ENCODE measurements at places on chromosomes 4 and X. TPM values are rescaled to one million over a fixed set of nuclear protein-coding genes. Genes with fewer than 3 reads are reported as not detected.

DNA sequence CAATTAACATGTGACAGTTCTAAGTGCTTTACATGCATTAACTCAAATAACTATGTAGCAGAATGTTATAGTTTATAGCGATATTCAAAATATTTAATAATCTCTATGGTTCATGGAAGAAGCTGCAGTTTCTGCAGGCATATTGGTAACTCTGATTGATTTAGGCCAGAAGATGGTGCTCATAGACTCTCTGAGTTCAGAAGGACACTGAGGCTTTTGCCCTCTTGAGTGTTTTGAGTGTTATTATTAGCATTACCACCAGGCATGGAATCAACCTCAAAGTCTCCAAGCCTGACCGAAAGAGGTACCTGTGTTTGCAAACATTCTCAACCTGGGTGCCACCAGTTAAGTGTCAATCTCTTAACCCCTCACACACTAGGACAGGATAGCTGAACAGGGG lies 792.3 kb upstream of the PCDH7 start:
- DNase-seq, result no peak

The MAGED4 gene
- total RNA-seq, result 7.1 TPM

- no peak for DNase-seq
Measured at GRCh38 chr4:183424109-183424744, 20.2 kb upstream of the CDKN2AIP start.

- DNase-seq, result no peak
Measured at GRCh38 chrX:123988423-123989111, 27.1 kb downstream of the STAG2 start.

DNA sequence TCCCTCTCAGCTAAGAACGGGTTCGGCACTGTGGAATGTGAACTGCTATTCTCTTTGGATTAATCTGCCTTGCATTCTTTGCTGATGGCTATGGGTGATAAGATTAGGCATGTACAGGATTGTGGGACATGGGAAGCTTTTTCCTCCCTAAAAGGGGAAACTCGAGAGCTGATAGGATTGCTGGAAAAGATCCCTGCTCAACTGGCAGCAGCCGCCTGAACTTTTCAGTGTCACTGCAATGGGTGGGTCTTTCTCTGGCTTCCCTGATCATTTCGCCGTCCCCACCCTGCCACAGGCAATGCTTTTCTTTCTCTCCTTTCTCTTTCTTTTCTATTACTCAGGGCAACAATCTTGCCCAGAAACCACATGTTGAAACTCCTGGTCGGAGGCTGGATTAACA lies 20.5 kb downstream of the PAGE2 start:
- no peak for DNase-seq

The DCAF8L2 gene
- not detected for total RNA-seq

DNA sequence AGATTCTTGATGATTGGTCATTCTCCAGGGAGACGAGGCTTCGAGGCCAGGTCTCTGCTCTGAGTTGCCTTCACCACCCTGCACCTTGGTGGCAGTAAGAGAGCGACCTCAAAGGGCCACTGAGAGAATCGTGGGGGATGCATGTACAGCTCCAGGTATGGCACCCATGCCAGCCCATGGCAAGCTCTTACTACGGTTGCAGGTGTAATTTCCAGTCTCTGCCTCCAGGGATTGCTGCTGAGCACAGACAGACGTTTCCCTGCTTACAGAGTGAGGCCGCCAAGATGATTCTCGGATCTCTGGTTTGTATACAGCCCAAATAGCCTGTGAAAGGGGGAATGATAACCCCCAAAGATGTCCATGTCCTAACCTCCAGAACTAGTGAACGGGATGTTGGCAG lies 16.3 kb upstream of the DRD5 start:
- DNase-seq, result no peak

GRCh38 chrX:15864629-15865028 lies 10.0 kb upstream of the AP1S2 start:
- no peak for DNase-seq

GRCh38 chr4:96247096-96247495 lies 407.2 kb downstream of the PDHA2 start:
- no peak for DNase-seq

- DNase-seq, result no peak
Measured at GRCh38 chrX:43349363-43349762, 306.7 kb upstream of the MAOA start.

- DNase-seq, result no peak
Measured at GRCh38 chr4:135368831-135369230, 1167.2 kb upstream of the PABPC4L start.

DNA sequence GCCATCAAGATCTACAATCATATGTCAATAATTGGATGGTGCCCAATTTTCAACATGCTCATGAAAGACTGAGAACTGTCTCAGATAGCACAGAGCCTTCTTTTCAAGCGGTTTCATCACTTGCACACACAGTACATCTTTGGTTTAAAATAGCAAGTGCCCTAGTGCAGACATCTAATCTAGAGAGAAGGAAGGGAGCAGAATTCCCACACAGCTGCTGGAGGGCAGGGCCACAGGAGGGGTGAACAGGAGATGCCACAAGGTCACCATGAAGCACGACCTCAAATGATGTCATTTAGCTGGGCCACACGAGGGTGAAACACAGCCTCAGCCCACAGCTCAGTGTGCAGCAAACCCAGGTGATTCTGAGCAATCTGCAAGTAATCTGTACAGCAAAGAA lies 24.3 kb downstream of the LEF1 start:
- no peak for DNase-seq

DNA sequence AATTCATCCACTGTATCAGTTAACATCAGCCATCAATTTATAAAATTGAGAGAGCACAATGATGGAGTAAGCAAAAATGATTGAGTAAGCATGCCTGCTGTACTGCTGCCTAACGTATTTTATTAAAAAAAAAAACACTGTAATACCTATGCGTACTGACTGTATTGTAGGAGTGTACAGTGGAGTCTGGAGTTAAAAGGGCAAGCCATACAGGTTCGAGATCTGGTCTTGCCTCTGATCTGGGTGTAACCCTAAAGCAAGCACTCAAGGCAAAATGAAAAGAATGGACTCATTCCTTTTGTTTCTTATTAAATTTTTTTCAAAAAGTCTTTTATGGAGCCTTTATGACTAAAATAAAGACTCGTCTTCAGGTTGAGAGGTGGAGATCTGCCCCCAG lies 894.2 kb upstream of the INTU start:
- no peak for DNase-seq

GRCh38 chr4:89913623-89914022 lies 19.0 kb downstream of the MMRN1 start:
- no peak for DNase-seq

GRCh38 chrX:150680974-150681373 lies 12.2 kb upstream of the MTMR1 start:
- no peak for DNase-seq

DNA sequence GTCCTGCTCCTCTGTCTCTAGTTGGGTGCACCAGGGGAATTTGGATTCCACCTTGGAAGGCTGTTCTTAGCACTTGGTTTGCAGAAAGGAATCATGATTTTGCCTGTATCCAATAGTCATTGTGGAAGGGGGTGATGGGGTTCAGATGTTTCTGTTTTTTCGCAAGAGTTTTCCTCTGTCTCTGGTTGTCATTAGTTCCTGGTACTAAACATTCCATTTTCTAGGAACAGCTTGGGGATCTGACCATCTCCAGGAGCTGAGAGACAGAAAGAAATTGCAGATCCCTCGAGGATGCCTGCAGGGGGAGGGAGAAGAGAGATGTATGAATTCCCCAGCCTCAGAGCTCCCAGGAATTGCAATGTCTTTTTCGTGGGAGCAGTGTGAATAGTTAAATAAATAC lies 70.9 kb downstream of the CYTL1 start:
- no peak for DNase-seq

GRCh38 chr4:93749292-93749761 lies 79.2 kb upstream of the ATOH1 start:
- DNase-seq, result no peak

The MAGIX gene
- 1.0 TPM for total RNA-seq

DNA sequence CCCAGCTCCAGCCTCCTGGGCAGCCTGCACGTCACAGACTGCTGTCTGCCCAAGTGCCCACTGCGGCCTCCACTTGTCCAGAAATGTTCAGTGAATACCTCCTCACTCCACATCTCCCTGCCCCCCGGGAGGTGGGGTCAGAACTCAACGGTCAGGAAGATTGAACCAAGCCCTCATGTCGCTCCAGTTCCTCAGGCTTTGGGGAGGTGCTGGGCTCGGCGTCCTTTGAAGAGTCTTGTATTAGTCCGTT lies 82.4 kb upstream of the LRPAP1 start:
- DNase-seq, result no peak

The BLTP1 gene
- 134 TPM for total RNA-seq

- no peak for DNase-seq
Measured at GRCh38 chr4:472881-473569, 25.9 kb downstream of the ZNF721 start.

DNA sequence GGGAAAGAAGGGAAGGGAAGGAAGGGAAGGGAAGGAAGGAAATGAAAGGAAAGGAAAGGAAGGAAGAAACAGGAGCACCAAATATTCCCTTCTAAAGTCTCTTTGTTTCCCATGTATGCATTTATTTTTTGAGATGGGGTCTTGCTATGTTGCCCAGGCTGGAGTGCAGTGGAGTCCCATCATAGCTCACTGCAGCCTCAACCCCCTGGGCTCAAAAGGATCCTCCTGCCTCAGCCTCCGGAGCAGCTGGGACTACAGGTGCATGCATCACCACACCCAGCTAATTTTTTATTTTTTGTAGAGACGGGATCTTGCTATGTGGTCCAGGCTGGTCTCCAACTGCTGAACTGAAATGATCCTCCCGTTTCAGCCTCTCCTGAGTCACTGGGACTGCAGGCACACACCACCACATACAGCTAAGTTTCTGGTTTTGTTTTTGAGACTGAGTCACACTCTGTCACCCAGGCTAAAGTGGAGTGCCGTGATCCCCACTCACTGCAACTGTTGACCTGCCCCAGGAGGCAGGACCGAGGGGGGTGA lies 102.8 kb downstream of the CRLF2 start:
- no peak for DNase-seq

The DAPP1 gene
- 3.5 TPM for total RNA-seq

DNA sequence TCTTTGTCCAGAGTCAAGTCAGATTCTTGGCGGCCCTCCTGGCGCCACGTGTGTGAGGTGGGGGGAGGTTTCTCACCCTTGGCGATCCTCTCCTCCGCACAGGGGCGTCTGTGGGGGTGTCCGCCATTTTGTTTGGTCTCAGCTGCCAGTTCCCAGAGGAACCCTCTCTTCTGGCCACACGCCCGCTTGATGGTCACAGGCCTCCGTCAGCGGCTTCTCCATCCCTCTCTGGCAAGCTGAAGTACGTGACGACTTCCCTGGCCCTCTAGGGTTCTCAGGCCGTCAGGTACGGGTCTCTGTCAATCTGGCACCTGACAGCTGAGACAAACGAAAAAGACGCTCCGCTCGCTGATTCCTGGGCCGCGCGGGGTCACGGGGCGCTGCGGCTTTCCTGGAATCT lies 272.6 kb downstream of the TRIML1 start:
- no peak for DNase-seq

The MAGEA11 gene
- total RNA-seq, result not detected

- DNase-seq, result no peak
Measured at GRCh38 chr4:186699298-186699697, 24.4 kb downstream of the FAT1 start.

DNA sequence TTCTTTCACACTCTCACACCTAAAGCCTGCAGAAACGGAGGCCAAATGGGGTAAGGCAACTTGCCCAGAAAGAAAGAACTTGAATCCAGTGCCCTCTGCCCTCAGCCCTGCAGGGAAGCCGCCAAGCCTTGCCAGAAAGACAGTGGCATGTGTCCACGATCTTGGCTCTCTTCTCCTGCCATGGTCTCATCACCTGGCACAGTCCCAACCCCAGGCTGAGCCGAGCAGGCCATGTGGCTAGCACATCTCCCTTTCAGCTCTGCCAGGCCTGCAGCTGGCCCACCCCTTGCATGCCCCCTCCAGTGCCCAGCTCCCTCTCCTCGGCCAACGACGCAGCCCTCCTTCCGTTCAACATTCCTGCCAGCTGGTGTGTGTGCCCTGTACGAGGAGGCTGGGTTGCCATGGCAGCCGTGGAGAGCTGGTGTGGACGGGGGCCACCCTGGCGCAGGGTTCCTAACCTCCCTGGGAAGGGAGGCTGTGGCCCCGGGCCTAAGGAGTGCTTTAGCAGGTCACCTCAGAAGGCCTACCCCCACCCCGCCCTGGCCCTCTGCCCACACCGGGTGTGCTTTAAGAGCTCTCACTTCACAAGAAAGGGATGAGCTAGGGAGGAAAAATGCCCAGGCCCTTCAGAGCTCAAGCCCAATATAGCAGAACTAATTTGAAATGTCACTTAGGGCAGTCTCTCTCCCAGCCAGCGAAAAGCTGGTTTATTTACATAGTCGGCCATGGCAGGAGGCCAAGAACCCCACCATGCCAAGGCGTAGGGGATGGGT lies 73.0 kb upstream of the PJA1 start:
- no peak for DNase-seq

- DNase-seq, result no peak
Measured at GRCh38 chr4:106495476-106495875, 126.9 kb upstream of the GIMD1 start.

The GASK1B gene
- 100 TPM for total RNA-seq

The NAP1L2 gene
- total RNA-seq, result 7.9 TPM

DNA sequence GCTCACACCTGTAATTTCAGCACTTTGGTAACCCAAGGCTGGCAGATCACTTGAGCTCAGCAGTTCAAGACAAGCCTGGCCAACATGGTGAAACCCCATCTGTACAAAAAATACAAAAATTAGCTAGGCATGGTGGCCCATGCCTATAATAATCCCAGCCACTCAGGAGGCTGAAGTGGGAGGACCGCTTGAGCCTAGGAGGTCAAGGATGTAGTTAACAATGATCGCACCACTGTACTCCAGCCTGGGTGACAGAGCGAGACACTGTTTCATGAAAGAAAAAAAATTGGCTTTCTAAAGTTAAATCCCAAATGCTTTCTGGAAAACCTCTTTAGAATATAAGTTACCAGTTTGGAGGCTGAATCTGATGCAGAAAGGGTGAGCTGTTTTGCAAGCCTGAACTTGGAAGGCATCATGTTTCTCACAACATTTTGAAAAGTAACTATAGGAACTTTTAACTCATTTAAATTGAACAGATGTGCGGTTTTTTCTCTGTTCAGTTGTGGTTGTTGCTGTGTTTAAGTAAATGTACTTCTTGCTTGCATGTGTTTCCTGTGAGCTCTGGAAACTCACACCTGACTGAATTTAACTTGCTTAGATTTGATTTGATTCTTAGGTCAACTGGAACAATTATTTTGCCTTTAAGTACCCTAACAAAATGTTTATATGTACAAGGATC lies 39.8 kb upstream of the TMEM131L start:
- DNase-seq, result no peak

DNA sequence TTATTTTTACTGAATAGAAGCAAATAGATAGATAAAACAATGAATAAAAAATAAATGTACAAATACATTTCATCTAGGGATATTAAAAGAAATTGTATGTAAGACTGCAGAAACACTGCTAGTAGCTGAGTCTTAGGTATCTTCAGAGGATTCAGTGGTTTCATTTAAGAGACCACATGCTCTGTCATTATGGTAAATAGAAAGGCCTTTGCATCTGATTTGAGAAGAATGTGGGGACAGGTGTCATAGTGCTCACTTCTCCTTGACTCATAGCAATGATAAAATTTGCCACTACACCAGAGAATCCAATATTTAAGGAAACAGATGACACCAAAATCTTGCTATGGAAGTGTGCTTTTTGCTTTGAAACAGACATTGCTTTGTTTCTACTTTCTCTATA lies 59.8 kb upstream of the PPP1R2C start:
- no peak for DNase-seq

The ZNF157 gene
- total RNA-seq, result 0.71 TPM

Data from sciatic nerve (tissue), 2 donors.